ENCODE measurements at places on chromosomes 2 and 18.

DNA sequence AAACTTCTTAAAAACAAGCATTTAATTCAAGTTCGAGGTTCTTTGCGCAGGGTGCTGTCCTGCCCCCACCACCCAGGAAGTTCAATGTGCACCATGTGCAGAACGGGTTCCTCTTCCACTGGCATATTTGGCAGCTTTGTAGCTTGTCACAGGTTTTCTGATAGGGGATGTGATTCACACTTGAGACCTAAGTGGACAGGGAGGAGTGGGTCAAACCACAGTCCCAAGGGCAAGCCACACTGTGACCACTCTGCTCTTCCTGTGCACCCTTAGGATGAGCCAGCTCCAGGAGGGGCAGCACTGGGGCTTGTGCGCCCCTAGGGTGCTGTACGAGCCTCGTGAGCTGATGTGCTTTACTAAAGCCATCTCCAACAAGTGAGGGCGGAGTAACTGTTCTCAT is 82.5 kb downstream of the TGFA start:
- DNase-seq: no peak

- no peak for DNase-seq
Measured at GRCh38 chr2:178322068-178322467, 127.8 kb downstream of the OSBPL6 start.

DNA sequence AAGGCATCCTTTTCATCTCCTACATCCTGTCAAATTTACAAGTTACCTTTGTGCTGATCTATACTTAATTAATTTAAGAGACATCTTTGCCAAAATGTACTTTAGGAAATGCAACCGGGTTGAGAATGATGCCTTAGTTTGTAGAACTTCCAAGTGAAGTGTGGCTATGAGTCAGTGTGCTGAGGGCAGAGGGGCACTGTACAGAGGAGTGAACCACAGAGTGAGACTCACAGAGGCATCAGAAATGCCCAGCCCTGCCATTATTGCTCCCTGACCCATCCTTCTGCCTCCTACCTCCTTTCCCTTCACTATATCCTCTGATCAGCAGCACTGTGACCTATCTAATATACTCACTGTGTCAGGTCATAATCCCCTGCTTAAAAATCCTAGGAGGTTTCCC is 320.1 kb downstream of the LRRTM1 start:
- no peak for DNase-seq

DNA sequence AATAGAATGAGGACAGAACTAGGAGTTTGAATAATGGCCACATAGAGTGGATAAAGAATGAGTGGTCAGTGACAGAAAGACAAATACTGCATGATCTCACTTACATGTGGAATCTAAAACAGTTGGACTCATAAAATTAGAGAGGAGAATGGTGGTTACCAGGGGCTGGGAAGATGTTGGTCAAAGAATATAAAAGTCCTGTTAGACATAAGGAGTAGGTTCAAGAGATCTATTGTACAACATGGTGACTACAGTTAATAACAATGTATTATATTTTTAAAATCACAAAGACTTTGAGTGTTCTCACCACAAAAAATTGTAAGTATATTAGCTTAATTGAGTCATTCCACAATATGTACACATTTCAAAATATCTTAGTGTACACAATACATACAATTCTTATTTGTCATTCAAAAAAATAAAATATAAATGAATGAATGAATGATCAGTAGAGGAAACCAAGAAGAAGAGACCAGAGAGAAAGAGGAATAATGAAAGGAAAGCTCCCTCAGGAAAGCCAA is 177.9 kb upstream of the VRK2 start:
- DNase-seq: no peak

- DNase-seq: peak; percentile 56
Measured at GRCh38 chr2:64730551-64731262, 77.0 kb upstream of the SERTAD2 start.

GRCh38 chr18:59498506-59499086 is 139.5 kb upstream of the LMAN1 start:
- no peak for DNase-seq

DNA sequence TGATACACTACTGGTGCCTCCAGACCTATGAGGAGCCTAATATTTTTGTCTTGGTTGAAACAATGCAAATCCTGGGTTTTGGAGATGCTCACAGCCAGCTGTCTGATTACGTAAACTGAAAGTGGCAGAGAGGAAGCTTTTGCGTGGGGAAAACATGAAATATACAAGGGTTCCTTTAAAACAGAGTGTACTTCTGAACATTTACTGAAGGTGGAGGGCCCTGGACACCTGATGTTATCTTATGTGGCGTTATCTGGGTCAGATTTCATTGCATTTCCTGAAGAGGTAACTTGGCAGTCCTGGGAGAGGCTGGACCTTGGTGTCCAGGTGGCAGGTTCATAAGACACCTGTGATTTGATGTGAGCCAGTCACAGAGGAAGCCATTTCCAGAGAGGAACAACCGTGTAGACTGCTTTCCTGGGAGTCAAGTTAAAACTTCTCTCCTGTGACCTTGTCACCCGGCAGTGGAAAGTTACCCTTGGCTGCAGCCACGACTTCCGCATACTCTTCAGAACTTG is 105.0 kb downstream of the NEDD4L start:
- no peak for DNase-seq

DNA sequence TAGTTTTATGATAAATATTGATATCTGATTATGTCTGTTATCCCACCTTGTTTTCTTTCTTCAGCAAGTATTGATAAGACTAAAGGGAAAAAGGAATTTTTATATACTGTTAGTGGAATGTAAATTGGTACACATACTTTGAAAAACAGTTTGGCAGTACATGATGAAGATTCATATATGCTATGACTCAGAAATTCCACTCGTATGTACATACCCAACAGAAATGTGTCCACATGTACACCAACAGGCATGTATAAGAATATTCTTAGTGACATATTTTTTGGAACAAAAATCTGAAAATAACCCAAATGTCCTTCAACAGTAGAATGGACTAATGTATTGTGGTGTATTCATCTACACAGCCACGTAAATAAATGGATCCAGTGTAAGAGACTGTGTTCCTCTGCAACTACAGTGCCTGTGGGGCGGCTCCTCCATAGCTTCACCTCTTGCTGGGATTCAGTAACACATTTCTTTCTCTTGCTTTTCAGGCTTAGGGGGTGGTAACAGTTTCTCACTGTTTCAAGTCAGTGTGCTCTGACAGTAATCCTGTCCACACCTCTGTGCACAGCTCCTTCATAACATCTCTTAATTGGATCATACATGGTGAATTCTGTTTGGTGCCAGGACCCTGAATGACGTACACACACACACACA is 35.5 kb upstream of the ALMS1 start:
- no peak for DNase-seq

GRCh38 chr2:9653485-9654271 is 22.9 kb upstream of the YWHAQ start:
- no peak for DNase-seq

DNA sequence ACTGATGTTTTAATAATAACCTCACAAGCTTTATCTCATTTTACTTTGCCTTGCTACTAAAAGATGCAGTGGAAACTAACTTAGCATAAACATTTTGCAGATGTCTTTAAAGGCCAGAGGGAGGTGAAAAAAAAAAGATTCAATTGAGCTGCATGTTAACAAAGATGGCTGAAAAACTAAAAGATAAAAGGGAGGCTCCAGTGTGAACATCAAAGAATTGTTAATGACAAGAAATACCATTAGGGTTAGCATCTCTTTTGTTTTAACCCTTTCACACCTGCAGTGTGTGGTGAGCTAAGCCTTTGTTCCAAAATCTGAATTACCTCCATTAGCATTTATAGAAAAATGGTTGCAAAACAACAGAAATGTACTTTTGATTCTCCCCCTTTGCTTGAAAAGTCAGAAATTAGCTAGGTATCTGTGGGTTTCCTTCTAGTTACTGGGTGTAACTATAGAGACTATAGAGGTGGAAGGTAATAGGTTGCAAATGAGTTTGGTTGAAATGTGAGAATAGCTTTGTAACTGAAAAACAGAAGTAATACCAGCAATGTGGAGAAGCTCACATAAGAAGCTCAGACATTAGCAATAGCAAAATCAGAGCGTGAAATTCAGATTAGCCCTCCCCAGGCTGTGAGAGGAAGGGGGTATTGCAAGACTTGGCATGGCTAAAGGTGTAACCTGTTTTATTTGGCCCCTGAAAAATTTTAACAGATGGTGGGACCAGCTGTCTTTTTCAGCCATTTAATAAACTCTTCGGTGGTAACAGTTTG is 34.8 kb upstream of the SP5 start:
- DNase-seq: no peak

- no peak for DNase-seq
Measured at GRCh38 chr18:60389314-60389713, 16.7 kb upstream of the MC4R start.

GRCh38 chr2:9722451-9722850 is 91.7 kb upstream of the YWHAQ start:
- no peak for DNase-seq

DNA sequence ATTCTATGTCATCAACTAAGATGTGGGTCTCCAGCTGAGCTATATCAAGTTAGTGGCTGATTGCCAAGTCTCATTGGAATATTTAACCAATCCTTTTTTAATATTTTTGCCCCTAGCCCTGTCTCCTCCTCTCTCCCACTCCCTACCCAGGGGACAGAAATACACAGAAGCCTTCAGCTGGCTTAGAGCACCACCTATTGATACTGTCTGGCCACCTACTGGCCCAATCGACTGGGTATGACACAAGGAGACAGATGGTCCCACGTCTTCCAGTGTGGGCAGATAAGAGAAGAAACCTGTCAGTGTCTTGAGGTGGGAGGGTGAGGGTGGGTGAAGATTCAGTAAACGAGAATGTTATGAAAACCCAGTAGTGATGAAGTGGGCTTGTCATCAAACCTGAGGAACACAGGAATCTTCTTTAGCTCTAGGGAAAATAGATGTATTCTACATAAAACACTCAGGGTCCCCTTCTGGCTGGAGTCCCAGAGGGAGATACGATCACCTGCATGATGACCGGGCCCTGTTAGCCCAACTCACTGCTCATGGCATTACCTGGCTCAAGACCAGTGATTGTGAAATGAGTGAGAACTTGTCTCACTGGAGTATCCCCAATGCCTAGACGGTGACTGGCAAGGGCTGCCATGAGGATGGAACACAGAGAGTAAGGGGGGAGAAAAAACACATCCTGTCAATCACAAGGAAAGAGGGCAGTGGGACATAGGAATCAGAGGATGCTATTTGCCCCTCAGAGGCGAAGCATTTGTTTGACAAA is 26.7 kb downstream of the POLR1A start:
- DNase-seq: peak; percentile 65

DNA sequence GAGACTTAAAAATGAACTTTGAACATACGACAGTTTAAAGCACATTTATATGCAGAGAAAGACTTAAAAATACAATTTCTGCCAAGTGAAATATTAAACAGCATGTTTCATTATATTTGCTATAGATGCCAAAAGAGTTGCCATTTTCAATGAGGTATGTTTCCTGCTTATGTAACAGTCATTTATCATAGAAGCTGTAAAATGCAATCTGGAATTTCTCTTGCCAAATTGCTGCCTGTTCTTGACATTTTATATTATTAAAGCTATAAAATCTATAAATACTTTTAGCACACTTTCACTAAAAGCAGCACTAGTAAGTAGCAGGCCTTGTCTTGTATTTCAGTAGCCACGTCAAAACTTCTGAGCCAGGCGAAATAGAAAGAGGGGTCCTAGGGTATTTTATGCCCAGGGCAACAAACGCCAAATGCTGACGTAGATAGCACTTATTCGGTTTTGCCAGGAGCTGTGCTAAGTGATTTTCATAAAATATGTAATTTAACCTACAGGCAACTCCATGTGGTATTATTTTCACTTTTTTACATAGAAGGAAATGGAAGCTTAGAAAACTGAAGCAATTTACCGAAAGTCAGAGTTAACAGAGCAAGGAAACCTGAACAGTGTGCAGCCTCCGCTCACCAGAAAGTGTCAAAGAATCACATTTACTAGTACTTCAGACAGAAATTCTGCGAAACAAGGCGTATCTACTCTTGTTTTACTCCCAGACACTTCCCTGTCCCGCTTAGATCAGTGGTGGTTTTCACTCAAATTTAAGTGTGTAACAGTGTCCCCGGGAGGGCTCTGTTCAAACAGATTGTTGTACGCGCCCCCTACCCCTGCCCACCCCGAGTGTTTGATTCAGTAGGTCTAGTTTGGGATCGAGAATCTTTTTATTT is 1.2 kb upstream of the CYP20A1 start:
- no peak for DNase-seq

DNA sequence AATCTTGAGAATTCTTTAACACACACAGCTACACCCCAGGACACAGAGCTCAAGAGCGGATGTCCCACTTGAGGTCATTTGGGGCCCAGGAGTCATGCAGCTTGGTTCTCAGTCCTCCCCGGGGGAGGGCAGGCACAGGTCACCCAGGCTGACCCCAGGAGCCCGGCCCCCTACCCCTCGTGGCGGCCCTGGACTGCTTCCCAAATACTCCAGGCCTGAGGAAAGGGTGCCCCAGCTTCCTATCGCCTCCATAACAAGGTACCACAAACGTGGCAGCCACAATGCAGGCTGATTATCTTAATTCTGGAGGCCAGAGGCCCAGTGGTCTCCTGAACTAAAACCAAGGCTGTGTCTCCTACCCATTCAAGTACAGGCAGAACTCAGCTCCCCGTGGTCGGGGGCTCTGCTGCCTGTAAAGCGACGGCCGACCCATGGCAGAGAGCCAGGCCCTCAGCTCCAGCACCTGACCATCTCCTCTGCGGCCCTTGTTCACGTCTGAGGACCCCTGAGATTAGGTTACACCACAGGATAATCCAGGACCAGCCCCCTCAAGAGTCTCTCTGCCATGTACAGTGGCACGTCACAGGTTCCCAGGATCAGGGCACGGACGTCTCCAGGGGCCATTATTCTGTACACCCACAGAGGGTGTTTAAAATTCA is 10.5 kb downstream of the SLC66A2 start:
- DNase-seq: no peak

GRCh38 chr2:205520311-205520710 is 162.0 kb upstream of the NRP2 start:
- DNase-seq: no peak

DNA sequence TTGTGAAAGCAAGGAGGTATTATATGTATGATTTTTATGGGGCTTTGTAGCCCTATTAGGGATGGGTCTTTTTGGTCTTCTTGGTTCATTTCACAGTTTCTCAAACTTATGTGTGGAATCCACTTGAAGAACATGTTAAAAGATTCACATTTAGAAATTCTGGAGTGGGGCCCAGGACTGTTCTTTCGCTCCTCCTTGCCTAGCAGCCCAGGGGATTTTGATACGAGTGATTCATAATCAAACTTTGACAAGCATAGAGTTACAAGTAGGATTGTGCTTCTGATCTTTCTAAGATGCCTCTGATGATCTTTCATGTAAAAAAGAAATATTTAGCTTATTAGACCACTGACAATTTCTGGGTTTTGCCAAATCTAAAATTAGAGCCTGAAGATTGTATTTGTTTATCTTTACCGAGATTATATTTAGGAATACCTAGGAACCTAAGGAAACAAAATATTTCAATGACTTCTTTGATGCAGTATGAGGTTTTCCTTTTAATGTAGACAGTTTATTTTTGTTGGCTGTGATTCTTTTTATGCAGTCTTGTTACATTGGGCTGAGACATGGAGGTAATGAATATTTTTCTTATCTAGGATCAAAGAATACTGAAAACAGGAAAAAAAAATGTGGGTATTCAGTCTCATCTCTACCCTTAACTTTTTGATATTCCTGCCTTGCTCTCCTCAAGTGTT is 324.0 kb downstream of the PARD3B start:
- DNase-seq: no peak

GRCh38 chr2:111661286-111661940 is 222.6 kb downstream of the ANAPC1 start:
- no peak for DNase-seq

- no peak for DNase-seq
Measured at GRCh38 chr2:51595836-51596235, 563.9 kb upstream of the NRXN1 start.

Measured in CD4-positive, alpha-beta T cell treated with Interleukin-10 for 1 hour (primary cell).